ENCODE measurements at places on chromosomes 2 and 18.
A peak's percentile ranks its signal among the peaks of the same experiment; 100 is the strongest.

- DNase-seq, result no peak
Measured at GRCh38 chr2:105443617-105444598, 45.1 kb upstream of the FHL2 start.

DNA sequence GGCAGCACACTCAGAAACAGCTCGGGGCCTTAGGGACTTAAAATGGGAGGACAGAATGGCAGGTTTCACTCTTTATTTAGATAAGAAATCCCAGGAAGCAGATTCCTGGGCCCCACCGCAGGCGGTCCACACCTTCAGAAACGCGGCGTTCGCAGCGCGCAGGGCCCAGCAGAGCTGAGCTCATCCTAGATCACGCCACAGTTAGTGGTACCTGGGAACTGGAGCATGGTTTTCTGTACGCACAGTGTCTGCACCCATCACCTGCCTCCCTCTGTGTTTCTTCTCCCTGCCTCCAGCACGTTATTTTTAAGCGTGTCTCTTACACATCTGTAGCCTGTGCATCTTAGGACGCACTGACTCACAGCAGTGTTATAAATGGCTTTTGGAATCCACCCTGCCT, 242.1 kb downstream of the ALPK2 start:
- DNase-seq, result no peak

- no peak for DNase-seq
Measured at GRCh38 chr2:207511851-207512250, 17.9 kb upstream of the CREB1 start.

GRCh38 chr2:11571170-11571569, 37.3 kb downstream of the GREB1 start:
- no peak for DNase-seq

- no peak for DNase-seq
Measured at GRCh38 chr2:19611491-19612332, 253.3 kb upstream of the OSR1 start.

- DNase-seq, result no peak
Measured at GRCh38 chr2:138579556-138579955, 78.0 kb downstream of the SPOPL start.

DNA sequence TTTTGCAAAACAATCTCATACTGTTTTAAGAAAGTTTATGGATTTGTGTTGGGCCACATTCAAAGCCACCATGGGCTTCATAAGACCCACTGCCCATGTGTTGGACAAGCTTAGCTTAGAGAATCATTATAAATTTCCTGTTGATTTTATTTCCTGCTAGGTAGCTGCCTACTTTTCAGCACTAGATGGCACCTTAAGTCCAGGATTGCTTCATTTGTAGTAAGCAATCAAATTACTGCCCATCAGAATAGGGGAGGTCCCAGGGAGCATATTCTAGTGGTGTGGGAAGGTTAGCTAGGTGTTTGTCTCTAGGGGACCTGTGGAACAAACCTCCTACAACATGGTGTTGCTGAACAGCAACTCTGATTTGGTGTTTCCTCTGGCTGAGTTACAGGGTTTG, 11.0 kb upstream of the DCDC2C start:
- no peak for DNase-seq

DNA sequence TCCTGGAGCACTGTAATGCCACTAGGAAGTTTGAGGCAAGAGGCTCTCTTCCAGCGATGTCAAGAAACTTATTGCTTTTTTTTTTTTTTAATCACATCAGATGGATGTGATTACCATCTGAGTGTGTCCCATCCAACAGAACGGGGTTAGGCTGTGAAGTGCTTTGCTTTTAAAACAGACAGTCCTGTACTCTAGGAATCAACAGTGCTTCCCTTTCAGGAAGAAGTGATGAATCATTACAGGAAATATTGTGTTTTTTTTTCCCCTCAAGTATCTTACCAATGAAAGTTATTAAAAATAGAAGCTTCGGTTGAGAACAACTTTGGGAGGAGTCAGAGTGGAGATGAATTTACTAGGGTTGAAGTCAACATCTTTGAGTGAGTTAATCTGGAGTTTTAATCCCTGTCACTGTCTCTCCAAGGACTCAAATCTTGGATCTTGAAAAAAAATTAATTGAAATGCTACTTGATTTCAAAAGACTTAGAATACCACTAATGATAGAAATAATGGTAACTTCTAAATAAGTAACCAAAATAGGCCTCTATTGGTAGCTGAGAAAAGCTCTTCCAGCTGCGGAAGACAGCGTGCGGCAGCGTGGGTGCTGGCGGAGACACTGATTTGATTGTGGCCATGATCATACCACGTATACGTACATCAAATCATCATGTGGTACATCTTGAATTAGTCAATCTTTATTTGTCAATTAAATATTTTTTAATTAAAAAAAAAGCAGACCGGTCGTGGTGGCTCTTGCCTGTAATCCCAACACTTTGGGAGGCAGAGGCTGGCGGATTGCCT, 45.5 kb downstream of the GATA6 start:
- DNase-seq, result no peak

DNA sequence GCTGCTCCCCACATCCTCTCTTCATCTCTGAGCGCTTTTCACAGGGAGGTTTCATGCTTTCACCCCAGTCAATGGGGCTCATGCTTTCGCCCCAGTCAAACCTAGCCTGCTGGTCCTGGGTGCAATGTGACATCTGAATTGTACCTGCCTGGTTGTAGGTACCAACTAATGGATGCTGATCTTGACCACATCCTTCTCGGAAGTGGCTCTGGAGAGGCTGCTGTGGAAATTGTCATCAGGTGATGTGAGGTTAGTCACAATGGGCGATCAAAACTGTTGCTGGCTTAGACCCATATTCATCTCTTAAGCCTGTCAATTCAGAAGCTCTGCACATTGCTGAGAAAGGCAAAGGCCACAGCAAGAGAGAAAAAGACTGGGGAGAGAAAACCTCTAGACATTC, 32.7 kb upstream of the ALKAL2 start:
- no peak for DNase-seq

GRCh38 chr2:121897335-121897970, 142.0 kb downstream of the TSN start:
- DNase-seq, result no peak

GRCh38 chr2:9634133-9634532, 3.3 kb upstream of the YWHAQ start:
- no peak for DNase-seq

GRCh38 chr2:96099861-96100798, 16.2 kb downstream of the ADRA2B start:
- peak; percentile 18 for DNase-seq

DNA sequence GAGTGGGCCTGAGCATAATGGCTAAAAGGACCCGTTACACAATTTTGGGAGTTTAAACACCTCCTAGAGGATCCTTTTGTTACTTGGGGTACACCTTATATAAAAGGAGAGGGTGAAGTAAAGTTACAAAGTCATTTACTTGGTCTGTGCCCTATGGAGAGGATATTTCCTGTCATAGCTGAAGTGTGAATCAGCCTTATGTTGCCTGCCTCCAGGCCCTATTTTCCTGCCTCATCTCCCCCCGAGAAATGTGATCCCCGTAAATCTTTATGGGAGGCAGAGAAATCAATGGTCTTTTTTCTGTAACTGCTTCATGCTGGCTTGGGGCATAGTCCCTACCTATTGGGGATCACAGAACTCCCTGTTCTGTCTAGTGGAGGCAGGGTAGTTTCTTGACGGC, 906.6 kb downstream of the DSC3 start:
- no peak for DNase-seq

DNA sequence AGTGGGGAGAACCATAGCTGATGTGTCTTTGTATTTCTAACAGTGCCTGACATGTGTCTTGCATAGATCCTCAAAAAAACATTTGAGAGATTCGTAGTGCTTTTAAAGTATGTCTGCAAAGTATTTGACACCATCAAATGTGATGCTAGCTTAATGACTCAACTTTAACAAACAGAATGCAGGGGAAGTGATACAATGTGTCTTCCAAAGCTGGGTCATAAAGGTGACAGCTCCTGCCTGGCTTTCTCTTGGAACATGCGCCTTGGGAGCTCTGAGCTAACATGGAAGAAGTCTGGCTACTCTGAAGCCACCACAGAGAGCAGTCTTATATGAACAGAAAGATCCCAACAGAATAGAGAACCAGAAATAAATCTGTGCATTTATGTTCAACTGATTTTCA, 78.2 kb downstream of the C1D start:
- no peak for DNase-seq

- DNase-seq, result no peak
Measured at GRCh38 chr2:98568161-98568956, 40.0 kb downstream of the COA5 start.

- no peak for DNase-seq
Measured at GRCh38 chr2:171703574-171704347, 16.5 kb downstream of the DYNC1I2 start.

GRCh38 chr2:149903626-149904025, 316.1 kb upstream of the MMADHC start:
- no peak for DNase-seq

GRCh38 chr18:24974431-24974830, 377.5 kb downstream of the ZNF521 start:
- DNase-seq, result no peak

GRCh38 chr2:200798514-200798913, 13.2 kb upstream of the BZW1 start:
- DNase-seq, result no peak

- DNase-seq, result no peak
Measured at GRCh38 chr2:230318190-230319121, 8.5 kb upstream of the SP140L start.

DNA sequence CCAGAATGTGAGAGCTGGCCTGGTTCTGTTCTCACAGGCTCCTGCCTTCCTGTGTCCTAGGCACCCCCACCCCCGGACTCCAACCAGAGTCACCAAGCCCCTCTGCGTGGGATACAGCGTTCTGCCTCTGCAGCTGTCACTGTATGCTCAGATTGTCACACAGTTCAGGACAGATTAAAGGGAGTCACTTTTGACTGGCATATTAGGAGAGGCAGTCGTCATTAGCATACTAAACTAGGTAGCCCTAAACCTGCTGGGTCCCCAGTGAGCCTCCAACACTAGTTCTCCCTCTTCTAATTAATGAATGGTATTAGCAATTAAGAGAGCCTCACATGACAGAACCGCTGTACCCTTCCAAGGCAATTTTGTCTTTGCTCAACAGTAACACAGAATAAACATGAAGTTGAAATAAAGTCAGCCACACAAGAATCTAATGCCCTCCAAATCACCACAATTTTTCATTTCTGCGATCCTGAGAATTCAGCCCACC, 340.2 kb downstream of the CMPK2 start:
- DNase-seq, result no peak

DNA sequence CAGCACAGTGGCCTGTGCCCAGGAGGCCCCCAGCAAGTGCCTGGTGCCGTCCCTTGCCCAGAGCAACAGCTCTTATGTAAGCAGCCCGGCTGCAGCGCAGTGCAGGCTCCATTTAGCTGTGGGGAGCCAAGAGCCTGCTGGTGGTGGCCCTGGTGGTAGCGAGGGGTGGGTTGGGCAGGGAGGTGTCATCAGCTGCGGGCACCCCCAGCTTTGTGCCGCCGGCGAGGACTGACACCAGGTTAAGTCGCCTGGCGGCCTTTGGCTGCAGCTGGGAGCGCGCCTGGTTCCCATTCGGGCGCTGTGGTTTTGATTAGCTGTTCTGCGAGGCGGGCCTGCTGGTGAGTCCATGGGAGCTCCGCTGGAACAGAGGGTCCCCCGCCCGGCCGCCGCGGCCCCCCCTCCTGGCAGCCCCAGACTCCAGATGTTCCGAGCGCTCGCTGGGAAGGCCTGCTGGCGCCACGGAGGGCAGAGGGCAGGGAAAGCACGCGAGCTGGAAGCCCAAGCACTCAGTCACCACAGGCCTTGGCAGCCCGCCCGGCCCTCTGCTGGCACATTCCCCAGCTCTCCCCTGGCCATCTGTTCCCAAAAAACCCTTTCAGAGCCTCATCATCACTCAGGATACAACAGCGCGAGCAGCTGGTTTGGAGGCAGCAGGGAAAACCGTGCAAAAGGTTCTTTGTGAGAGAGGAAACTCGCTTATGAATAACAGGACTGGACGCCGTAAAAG, 18.4 kb downstream of the ATOH8 start:
- DNase-seq, result peak; percentile 100

DNA sequence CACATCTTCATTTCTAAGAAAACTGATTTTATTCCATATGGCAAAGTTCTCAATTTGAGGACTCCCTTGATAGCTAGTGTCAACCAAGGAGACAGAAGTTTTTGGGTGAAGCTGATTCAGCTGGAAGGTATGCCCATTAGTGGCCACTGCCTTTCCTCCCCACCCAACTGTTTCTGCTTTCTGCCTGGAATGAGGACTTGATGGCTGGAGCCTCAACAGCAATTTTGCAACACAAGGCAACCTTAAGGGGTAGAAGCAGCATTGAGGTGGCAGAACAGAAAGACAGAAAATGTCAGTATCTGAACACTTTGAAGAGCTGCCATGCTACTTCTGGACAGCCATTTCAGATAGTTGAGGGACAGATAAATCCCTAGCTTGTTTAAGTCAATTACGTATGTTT, 47.0 kb downstream of the INHBB start:
- no peak for DNase-seq

GRCh38 chr2:239984421-239985194, 40.5 kb downstream of the NDUFA10 start:
- no peak for DNase-seq

DNA sequence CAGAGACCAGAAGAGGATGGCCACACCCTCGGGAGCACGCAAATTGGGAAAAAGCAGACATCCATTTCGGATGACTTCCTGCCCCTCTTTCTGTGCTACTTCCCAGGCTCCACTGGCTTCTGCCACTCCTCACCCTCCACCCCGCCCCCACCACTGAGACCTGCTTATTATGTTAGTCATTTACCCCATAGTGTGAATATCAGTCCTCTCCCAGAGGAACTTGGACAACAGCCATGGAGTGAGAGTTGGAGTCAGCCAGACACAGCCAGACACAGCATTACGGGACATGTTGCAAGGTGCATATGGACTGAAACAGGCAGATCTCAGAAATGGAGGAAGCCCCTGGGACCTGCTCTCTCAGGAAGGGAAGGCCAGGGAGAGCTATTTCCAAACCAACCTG, 51.8 kb downstream of the CTIF start:
- no peak for DNase-seq
